Lower leg skin (tissue), 4 donors: ENCODE measurements at places on chromosomes 12 and 14. TPM values are rescaled to one million over a fixed set of nuclear protein-coding genes. Genes with fewer than 3 reads are reported as not detected.

- DNase-seq, result no peak
Observed at GRCh38 chr12:105674871-105675699, 344.6 kb downstream of the C12orf75 start.

GRCh38 chr14:92728759-92729364 lies 19.6 kb downstream of the LGMN start:
- no peak for DNase-seq

DNA sequence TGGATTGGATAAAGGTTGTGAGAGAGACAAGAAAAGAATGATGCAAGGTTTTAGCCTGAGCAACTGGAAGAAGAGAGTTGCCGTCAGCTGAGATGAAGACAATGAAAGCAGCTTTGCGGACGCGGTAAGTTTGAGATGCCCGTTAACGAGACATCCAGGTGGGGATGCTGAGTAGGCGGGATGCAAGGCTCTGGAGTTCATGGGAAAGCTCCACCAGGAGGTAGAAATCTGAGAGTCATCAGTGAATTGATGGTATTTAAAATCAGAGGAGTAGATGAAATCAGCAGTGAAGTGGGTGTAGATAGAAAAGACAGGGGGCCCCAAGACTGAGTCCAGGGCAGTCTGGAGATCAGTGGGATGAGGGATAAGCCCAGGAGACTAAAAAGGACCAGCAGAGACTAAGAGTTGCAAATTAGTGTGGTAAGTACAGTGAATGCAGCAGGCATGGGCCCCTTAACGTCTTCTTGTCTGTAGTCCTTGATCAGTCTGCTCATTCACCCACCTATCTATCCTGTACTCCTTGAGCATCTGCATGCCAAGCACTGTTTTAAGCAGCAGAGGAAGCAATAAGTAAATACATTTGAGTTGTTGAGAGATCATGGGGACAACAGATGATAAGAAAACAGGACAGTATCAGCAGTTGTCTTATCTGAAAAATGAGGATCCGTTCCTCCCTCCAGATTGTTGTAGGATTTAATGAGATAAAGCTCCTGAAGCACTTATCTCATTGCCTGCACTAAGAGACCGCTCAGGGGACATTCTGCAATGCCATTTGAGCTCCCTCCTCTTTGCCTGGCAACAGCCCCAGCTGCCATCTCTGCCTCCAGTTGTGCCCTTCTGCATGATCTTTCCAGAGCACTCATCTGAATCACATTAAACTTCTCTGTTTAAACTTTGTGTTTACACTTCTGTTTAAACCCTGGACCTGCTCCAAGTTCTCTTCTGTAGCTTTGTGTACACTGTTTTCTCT lies 91.5 kb downstream of the APAF1 start:
- no peak for DNase-seq

- peak; percentile 27 for DNase-seq
Observed at GRCh38 chr14:102140027-102140749, 491 bp downstream of the WDR20 start.

GRCh38 chr12:119274636-119275065 lies 59.9 kb upstream of the CCDC60 start:
- no peak for DNase-seq

DNA sequence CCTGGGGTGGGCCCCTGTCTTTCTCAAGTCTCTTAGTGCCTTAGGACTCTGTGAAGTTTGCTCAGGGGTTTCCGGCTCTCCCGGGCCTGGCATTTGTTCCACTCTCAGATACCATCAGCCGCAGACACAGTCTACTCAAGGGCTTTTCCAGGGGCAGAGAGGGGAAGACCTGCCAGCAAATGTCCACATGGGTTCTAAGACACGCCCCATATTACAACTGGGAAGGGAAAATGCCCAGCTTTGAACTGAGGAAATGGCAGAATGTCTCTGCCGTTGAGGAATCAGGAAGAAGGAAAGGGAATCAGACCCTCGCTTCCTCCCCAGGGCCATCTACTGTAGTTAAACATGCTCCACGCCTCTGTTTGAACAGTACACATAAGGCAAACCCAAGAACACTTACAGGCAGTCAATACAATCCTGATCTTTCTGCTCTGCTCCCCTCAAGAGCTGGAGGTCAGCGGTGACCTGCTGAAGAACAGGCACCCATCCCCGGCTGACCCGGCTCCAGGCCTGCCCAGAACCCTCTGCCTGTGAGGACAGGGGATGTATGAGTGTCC lies 7.9 kb downstream of the CCDC85C start:
- DNase-seq, result no peak

GRCh38 chr14:20501346-20501745 lies 4.0 kb upstream of the RNASE10 start:
- no peak for DNase-seq

DNA sequence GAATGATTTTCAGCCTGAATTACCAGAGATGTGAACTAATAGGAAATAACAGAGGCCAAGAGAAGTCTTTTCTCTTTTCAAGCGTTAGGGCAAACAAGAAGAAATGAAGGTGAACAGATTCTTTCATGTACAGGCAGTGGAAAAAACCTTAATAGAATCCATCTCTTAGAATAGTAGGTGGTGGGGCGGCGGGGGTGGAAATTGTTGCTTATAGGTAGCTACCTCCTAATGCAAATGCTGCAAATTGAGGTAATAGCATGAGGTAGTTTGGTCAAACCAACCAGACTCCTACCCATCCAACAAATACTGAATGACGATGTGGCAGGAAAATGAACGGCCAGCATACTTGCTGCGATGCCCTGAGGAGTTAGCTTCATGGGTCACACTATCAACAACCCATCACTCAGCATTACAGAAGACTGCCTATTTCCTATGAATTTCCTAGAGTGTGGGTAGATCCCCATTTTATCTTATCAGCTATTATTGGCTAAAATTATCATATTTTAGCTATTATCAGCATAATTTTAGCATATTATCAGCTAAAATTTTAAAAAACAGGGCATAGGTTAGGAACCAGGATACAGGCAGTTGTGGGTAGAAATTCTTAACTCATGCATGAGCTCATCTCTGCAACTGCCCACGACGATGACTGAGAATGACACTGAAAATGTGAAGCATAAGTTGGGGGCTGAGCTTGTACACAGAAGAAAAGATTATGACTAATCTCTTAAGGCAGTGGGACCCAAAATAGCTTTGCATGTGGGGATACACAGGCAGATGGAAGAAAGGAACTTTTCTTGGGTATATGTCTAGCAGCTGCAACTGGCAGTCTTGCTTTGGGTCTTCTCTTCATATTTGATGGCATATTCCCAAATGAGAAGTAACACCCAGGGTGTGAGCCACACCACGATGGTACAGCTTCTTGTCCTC lies 68.7 kb downstream of the NIN start:
- no peak for DNase-seq

DNA sequence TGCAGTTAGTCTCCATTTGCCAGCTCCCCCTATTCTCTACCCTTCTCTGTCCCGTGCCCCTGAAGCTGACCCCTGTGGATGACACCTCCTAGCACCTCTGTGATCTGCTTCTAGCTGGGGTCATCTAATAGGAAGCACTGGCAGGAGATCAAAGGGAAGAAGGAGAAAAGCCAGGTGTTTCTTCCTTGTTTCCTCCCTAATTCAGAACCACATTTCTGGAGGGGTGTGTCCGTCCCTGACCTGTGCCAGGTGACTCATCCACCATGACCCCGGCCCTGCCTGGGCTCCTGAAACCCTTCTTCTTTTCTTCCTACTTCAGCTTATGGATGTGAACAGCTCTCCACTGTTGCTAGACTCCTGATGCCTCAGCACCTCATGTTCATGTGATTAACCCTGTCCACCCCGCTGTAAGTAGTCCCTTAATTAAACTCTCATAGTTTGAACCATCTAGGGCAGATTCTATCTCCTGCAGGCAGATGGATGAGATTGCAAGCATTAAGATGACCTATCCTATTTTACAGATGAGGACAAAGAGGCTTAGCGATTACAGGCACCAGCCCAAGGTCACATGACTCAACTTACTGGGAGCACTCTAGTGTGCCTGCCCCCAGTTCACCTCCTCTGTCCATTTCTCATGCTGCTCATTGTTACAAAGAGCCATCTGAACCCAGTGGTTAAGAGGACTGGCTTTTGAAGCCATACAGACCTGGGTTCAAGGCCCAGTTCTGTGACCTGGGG lies 770.5 kb downstream of the MED13L start:
- DNase-seq, result no peak

- no peak for DNase-seq
Observed at GRCh38 chr12:102300824-102301461, 103.3 kb upstream of the PMCH start.

GRCh38 chr14:90849787-90850444 lies 33.7 kb upstream of the TTC7B start:
- DNase-seq, result no peak

- peak; percentile 40 for DNase-seq
Observed at GRCh38 chr14:34682787-34683321, 31.5 kb downstream of the CFL2 start.

DNA sequence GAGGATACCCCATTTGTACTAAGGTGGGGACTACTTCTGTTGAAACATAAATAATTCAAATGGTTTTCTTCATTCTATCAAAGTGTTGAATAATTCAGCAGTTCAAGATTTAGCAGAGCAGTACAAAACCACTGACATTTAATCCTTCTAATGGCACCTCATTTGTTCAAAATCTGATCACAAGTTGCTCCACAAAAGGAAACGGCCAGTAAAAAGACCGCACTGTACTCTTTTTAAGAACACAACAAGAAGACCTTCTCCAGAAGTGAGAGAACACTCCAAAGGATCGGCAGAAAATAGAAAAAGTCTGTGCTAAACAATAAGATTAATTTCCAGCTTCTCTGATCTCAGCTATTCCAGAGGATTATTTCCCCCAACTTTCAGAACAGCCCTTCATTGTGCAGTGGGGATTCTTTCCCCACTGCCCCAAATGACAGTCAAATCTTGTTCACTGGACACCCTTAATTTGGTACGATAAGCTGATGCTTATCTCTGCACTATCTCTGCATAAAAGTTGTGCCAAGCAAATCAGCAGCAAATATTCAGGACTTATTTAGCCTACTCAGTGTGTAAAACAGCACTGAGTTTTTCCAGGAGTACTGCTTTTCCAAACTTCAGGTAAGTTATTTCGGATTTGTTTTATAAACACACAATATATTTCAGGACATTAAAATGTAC lies 5.2 kb downstream of the MPHOSPH9 start:
- DNase-seq, result no peak

DNA sequence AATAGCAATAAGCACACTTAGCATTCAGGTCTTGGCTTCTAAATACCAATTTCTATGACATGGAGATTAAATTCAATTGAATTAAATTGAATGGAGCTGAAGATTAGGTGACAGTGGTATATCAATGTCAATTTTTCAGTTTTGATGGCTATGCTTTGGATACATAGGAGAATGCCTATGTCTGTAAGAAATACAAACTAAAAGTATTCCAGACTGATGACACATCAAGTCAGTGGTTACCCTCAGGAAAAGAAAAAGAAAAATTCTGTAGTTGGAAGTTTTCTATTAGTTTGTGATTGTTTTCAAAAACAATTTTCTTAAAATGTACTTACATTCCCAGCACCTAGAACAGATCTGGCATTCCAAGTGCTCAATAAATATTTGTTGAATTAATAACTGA lies 4.9 kb upstream of the DCAF4 start:
- DNase-seq, result no peak

GRCh38 chr14:25658988-25659387 lies 609.0 kb upstream of the STXBP6 start:
- DNase-seq, result no peak

GRCh38 chr12:101436136-101436535 lies 28.6 kb upstream of the ARL1 start:
- DNase-seq, result no peak

- DNase-seq, result no peak
Observed at GRCh38 chr14:61643555-61643954, 51.8 kb upstream of the HIF1A start.

DNA sequence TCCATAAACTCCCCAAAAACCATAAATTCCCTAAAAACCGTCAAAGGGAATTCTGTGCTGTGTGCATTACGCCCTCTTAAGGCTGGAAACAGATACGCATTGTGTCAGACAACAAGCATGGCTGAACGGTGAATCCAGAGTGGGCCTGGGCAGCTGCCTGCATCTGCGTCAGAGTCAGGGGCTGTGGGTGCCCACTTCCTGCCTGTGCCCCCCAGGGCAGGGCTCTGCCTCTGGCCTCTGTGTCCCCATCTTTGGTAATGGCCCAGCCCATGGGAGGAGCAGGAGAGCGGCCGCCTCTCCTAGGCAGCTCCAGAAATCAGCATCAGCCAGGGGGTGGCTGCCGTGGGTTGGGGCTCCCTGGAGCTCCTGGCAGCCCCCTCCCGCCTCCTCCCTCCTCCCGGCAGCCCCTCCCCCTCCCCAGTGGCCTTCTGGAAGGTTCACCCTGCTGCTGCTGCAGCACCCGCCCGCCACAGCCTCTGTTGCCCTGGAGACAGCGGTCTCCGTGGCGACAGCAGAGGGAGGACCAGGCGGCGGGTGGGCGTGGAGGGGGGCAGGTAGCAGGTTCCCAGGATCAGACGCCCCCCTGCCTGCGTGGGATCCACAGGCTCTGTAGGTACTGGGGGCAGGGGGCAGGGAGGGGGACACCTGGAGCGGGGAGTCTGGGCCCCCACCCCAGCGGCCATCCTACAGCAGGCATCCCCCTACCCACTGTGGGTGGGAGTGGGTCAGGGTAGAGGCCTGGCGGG lies 5.9 kb downstream of the MMP17 start:
- DNase-seq, result no peak

NANOG gene
- 0.15 TPM for total RNA-seq

CRY1 gene
- total RNA-seq, result 39.1 TPM

GLS2 gene
- total RNA-seq, result 4.3 TPM

HOXC6 gene
- total RNA-seq, result 2.7 TPM

GPR65 gene
- 0.23 TPM for total RNA-seq

ESR2 gene
- total RNA-seq, result 0.08 TPM

SLC24A4 gene
- 0.08 TPM for total RNA-seq

CMKLR1 gene
- 3.0 TPM for total RNA-seq

LALBA gene
- total RNA-seq, result not detected

ZBTB42 gene
- 6.9 TPM for total RNA-seq

PIWIL1 gene
- 1.3 TPM for total RNA-seq

TAS2R9 gene
- not detected for total RNA-seq

LRRK2 gene
- total RNA-seq, result 8.9 TPM
